ENCODE measurements at places on chromosomes 7 and 10.

GRCh38 chr10:3636356-3637181 lies 148.4 kb downstream of the KLF6 start:
- DNase-seq = peak; percentile 28

DNA sequence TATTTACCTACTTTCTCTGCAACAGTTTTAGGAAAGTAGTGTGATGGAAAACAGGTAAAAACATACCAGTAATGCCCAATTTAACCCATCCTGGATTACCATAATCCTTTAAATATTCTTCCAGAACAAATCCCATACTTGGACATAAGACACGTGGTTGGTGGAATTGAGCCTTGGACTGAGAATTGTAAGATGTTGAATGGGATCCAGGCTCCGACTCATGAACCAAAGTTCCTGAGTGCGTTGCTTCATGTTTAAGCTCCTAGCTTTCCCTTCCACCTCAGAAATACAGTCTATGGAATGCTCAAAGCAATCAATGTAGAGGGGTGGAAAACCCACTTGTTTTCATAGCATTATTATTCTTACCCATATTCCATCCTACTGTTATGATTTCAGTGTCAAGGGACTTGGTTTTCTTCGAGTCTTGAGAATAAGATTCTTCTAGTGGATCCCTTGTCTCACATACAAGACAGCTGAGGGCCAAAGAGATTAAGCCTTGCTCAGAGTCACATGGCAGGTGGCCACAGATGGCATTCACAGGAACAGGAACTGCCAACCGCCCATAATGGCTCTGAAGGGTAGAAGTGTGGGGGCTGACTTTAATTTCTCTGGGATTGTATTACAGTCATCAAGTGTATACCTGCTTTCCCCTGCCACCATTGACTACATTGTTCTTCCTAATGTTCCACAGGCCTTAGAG lies 171.2 kb downstream of the GFRA1 start:
- DNase-seq = no peak

DNA sequence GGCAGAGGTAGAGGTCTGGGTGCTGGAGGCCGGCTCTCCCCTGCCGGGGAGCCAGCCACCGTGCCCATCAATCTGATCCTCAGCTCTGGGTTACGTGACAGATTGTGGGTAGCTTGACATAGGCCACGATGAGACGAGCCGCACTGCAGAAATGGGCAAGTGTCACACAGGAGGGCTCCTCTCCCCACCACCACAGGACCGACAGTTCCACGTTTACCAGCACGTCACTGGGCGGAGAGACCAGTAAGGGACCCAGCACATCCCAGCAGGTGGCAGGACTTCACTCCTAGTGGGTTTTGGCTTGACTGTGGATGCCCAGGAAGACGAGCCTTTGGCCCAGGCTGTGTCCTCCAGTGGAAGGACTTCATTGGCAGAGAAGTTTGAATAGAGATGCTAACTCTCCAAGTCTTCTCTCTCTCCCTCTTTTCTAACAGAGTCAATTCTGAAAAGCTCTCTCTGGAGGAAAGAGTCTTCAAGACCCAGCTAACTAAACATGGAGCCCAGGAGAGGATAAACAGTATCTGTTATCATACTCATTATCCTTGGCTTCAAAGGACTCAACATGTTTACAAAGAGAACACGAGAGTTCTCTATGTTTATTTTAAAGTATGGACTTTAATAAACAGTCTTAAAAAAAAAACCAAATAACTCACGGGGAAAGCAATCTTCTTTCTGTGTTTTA lies 129.3 kb upstream of the JCAD start:
- DNase-seq = no peak

GRCh38 chr7:155145477-155146255 lies 75.5 kb downstream of the HTR5A start:
- DNase-seq = no peak
